LoVo (cell line): ENCODE measurements at places on chromosomes 6 and 20.
A peak's percentile ranks its signal among the peaks of the same experiment; 100 is the strongest.

DNA sequence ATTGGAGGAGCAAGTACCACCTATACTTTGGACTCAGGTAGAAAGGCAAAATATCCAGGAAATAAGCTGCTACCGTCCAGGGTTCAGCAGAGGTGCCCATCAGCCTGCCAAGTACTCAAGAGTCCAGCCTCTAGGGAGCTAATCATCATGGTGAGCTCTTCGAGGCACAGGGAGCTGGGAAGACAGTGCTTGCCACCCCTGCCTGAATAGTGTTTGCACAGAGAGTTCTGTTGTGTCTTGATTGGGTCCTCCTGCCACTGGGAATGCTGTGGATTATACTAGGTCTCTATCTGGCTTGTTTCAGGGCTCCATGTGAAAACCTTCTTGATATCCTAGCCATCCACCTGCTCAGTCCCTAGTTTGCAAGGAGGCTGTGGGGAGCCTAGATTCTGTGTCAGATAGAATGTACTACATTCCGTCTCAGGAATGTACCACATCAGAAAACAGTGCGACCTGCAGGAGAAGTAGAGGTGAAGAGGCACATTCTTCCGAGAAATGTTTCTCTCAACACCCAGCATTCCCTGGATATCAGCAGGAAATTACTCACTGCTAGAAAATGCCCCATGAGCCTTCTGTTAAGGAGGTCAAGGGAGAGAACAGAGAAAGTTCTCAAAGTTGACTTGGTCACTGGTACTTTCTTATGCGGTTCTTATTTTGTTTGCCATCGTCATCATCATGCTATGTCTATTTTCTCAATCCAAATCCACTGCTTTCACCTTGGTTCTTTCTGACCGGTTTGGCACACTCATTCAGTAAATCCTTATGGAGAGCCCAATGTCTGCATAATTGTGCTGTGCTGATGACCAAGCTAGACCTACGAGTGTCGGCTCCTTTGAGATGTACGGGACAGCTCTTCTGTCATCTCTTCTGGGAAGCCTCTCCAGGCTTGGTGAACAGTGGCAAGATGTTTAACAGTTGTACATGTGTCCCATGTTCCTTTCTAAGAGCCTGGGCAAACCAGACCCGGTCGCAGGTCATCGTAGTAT lies 30.7 kb downstream of the PTPN1 start:
- peak; percentile 50 for DNase-seq

DNA sequence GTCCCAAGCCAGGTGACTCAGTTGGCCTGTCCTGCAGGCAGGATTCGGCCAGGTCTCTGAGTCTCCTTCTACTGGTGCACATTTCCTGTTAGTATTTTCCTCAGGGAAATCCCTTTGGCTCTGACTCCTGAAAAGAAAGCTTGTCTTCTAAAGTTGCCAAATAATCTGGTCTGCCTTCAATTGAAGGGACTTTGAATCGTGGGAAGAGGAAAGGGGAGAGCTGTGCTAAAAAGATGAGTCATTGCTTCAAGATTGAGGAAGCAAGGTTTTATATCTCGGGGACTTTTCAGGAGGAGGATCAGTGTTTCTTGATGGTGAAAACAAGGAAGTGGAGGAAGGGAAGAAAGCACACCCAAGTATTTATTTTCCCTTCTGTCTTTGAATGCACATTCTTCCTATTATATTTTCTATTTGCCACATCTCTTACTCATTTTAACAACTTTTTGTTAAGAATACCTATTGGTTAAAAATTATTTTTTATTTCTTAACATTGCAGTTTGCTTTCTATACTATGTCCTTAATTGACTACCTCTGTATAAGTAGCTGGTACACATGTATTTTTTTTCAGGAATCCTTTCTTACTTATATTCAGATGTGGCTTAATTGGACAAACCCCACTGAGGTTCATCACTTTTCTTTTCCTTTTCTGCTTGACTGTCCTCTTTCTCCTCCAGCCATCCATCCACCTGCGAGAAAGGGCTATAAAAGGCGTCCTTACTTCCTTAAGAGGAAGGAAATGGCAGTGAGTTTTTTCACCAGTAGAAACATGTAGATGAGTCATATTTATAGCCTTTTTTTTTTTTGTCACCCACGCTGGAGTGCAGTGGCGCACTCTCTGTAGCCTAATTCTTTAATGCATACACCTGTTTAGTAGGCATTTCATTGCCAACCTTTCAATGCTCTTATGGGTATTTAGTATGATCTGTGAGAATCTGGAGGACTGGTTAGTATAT lies 15.0 kb upstream of the IFNGR1 start:
- peak; percentile 91 for DNase-seq

DNA sequence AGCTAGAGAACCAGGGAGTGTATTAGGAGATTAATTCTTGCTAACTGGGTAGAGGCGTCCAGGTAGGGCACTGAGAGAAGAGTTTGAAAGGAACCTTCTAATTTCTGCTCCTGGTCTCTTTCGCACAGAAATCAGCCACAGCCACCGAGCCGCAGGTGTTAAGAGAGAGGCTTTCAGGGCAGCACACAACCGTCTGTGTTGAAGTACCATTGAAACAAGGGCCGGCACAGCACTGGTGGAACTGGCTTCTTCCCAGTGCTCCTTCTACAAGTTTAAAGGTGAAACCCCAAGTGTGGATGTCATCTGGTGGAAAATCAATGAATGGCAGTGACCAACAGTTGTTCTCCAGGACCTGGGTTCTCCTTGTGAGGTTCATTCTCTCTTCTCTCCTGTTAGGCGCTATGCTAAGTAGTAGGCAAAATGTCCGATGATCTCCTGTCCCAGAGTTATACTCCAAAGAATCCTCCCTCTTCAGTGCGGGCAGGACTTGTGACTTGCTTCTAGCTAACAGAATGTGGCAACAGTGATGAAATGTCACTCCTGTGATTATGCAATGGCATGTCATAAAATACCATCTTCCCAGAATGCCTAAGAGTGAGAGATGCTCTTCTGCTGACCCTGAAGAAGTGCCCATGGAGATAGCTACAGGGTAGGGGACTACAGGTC lies 15.0 kb upstream of the RIN2 start:
- DNase-seq = no peak

DNA sequence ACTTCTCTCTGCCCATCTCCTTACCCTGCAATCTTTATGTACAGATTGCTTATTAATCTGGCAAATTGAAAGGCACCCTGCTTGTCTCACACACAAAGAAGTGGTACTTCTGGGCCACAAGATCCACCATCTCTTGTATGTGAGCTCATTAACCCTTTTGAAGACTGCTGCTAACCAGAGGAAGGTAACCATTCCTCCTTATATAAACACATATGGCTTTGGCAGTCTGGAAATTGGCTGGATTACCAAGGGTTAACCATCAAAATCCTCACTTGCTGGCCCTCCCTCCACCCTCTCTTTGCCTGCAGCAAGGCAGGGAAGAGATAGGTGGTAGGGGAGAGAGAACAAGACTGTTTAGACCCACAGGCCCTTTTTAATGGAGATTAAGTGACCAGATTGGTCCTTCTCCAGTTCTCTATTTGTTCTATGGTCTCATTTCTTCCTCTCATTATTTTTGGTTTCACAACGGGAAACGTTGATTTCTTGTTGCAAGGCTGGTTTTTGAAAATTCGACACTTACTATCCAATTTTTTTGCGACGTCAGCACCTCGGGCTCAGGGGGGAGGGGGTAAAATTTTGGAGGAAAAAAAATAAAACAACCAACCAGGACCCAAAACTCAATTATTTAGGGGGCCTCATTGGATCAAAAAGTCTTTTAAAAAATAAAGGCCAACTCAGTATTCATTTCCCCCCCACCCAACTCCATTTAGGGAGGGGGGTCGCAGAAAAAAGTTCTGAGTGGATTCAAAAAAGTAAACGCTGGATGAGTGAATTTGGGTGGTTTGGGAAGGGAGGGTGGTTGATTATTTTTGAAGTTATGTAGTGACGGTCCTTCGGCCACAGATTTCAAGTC lies 859 bp downstream of the PPP1R10 start:
- peak; percentile 63 for DNase-seq

GRCh38 chr6:43717822-43718221 lies 30.2 kb upstream of the MRPS18A start:
- DNase-seq = no peak

DNA sequence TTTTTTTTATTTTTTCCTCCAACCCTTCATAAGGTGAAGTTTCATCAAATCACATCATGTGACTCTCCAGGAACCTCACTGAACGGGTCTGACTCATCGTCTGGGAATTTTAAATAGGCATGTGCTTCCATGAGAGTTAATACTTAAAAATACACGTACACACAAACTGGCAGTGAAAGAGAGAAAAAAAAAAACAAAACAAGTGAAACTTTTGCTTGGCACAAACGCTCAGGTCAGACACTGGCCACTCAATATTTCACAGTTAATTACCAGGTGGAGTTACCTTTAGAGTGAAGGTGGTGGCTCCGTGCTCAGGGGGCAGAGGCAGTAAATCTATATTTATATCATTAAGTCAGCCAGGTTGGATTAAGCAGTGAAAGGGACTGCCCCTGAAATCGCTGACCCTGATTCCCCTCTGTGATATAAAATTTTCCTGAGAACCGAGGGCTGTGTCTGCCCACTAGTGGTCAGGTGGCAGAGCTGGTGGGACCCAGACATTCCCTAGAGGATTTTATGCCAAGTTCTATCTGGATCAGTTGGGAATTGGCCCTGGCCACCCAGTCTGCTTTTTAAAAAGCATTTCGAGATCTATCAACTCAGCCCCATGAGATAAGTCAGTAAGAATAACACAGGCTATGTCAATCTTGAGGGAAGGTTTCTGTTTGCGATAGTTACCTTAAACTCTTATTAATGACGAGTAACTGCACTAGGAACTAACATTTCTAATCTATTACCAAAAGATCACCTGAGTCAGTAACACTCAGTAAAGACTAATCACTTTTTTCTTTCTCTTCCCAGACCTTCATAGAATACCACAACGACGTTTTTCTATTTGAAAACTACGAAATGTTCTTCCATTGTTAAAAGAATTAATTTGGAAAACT lies 259.1 kb downstream of the HDGFL1 start:
- DNase-seq = peak; percentile 86

DNA sequence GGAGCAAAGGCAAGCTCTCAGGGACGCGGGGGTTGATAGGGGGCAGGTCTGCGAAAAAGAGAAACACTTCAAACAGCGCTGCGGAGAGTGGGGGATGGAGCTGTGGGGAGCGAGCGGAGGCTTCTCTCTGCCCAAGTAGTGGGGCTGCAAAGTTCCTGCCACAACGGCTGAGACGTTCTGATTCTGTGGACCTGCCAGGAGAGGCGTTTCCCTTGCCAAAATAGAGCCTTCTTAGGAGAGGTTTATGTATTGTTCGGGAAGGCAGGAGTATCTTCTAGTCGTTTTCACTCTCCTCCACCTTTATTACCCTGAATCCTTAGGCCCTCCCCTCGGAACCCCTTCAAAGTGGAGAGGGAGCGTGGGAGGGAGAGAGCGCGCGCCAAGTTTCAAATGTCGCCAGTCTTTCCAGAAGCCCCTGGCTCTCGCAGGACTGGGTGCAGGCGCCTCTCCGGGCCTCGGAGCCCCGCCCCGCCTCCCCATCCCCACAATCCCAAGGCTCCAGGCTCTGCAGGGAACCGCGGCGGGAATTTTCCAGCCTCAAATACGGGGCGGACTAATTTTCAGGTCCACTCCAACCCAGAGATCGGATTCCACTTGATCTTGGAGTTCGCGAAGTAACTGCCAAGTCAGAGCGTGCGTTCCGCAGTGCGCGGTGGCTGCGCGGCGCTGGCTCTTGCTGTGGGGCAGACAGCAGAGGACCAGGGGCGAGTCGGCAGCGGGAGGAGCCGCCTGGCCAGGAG lies 10.0 kb upstream of the POU3F2 start:
- DNase-seq = no peak

DNA sequence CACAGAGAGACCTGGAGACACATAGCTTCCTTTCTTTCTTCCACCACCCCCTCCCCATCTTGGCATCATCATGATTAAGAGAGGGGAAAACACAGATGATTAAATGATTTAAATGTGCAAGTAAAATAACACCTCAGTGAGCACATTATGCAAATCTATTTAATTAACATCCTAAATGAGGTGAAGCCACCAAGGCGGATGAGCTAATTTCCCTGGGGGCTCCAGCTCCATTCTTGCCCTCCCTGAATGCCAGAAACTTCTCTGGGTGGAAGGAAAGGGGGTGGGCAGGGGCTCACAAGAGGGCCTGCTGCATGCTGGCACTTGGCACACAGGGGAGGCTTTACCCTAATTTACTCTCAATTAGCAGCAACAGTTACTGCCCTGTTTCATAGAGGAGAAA lies 32.5 kb upstream of the TGM2 start:
- DNase-seq = no peak

DNA sequence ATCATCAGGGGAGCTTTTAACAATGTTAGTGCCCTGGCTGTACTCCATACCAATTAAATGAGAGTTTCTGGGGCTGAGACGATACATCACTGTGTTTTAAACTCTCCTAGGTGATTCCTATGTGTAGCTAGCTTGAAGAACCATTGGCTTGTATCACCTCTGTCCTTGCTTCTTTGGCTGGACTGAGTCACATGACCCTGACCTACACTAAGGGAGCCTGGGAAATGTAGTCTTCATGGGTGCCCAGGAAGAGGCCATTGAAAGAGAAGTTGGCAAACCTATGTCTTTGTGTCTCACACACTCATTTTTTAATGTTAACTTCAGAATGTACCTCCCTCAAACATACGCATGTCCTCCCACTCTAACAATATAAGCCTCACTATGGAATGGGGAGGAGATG lies 506.6 kb downstream of the DHX35 start:
- DNase-seq = no peak

- no peak for DNase-seq
Observed at GRCh38 chr6:90062051-90062450, 167.8 kb downstream of the GJA10 start.

GRCh38 chr6:161261816-161262215 lies 12.0 kb downstream of the AGPAT4 start:
- no peak for DNase-seq

- no peak for DNase-seq
Observed at GRCh38 chr20:21361266-21361665, 36.1 kb downstream of the NKX2-4 start.

- DNase-seq = no peak
Observed at GRCh38 chr6:6612308-6612707, 23.8 kb downstream of the LY86 start.

DNA sequence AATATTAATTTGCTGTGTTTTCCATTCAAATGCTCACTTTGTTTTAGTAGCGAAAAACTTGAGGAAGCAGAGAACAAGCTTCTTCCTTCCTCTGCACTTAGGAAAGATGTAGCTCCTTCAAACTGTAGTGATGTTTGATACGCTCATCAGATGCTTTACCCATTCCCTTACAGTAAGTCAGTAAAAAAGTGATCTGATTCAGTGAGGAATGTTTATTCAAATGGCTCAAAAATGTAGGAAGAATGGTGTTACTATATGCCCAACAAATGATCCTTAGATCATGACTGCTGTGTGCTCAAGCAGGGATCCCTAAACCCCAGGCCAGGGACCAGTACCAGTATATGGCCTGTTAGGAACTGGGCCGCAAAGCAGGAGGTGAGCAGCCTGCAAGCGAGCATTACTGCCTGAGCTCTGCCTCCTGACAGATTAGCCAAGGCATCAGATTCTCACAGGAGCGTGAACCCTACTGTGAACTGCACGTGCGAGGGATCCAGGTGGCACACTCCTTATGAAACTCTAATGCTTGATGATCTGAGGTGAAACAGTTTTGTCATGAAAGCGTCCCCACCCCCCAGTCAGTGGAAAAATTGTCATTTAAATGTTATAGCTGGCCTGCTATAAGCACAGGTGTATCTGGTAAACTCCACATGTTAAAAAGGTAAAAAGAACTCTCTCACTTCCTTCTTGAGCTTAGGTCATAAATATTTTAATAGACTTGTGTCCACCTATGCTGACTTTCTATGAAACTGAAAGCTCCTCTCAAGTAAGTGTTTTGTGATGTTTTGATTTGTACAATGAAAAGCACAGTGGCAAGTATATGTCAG lies 187.2 kb downstream of the FOXC1 start:
- DNase-seq = no peak
